ENCODE measurements at places on chromosomes 2 and 18.
A peak's percentile ranks its signal among the peaks of the same experiment; 100 is the strongest.

DNA sequence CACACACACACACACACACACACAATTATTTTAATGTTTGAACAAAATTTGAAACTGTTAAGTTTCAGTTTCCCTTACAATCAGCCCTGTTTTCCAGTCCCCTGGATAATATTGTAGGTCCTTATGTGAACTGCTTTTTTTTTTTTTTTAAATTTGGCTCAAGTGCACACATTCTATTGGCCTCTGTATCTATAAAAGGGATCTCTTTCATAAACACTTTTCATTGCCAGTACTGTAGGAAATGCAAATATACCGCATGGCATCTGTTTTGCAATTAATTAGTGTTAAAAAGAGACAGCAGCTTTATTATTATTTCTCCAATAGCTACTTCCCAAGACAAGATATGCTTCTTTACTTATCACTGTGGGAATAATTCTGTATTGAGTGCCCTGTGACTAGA, 738.7 kb downstream of the EPHA4 start:
- no peak for DNase-seq

DNA sequence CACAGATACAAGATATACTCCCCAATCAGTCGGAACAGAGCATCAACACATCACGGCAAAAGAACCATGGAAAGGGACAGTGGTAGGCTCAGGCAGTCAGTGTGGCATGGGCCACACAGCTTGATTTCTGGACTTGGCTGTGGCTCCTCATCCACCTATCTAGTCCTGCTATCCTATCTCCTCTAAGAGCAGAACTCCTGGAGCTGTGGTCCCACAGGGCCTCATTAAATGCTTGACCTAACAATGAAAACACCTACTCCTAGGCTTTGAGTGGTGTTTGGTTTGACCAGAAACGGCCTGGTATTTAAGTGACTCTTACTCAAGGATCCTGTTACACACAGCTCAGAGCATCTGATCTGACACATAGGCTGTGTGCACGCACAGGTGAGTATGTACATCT, 33.6 kb upstream of the SMAD2 start:
- no peak for DNase-seq

DNA sequence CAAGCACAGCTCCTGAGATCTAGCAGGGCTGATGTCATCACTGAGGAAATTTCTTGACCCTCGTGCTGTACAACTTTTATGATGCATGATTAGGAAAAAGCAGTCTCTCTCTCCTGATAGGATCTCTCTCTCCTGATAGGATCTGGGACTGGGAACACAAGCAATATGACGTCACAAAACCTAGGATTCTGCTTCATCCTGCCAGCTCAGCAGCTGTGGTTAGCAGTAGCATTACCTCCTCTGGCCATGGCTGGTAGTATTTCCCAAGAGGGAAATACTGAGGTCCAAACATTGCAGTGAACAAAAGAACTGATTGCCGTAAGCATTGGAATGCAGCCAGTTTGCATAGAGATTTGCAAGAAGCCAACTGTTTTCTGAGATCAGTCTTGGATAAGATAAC, 521.2 kb upstream of the POU3F3 start:
- no peak for DNase-seq

GRCh38 chr2:38959938-38960608, 70.4 kb downstream of the ARHGEF33 start:
- DNase-seq = peak; percentile 42

- DNase-seq = peak; percentile 20
These were observed 256.8 kb downstream of the RNF152 start for GRCh38 chr18:61635901-61636528.

DNA sequence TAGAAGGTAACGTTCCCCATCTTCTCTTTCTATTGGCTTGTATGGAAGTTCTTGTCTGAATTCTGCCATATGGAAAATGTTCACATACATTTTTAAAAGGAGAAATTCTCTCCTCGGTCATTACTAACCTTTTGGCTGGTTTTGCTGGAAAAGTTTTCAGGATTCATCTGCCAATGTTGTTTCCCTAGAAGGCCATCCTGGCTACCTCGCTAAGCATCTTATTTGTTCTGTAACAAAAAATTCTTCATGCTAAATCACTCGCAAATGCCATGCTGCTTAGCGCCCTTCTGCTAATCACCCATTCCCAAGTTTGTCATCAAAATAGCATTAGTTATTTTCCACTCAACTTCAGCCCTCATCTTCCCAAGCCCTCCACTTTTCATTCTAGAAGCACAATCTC, 262.0 kb downstream of the SLC8A1 start:
- DNase-seq = no peak

DNA sequence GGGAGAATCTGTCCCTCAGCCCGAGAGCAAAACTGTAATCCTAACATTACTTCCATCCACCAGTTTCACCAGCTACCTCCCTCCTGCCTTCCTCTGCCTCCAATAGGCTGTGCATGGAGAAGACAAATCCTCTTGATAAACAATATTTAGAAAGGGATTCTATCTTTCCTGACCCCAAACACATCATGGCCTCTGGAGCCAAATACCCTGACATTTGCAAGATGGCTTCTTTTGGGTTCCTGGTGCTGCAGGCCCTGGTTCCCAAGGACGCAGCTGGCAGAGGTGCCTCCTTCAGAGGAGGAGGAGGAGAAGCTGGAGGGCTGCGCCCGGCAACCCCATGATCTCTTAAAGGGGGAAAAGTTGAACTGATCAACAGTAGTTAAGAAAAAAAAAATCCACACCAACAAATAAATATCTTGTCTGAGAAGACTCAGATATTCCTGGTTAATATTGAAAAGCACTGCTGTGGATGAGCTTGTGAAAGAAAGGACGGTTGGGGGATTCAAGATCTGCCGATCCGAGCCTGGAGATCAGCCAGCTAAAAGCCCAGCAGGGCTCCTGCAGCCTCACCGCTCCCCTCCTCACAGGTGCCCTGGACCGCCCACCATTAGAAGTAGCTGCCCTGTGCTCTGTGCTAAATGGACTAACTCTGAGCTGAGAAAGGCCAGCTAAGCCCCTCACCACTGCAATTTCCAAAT, 116.8 kb downstream of the MSH2 start:
- no peak for DNase-seq

GRCh38 chr18:12013186-12013916, 32.0 kb downstream of the IMPA2 start:
- DNase-seq = no peak

GRCh38 chr2:237450583-237450982, 36.5 kb upstream of the MLPH start:
- DNase-seq = no peak

DNA sequence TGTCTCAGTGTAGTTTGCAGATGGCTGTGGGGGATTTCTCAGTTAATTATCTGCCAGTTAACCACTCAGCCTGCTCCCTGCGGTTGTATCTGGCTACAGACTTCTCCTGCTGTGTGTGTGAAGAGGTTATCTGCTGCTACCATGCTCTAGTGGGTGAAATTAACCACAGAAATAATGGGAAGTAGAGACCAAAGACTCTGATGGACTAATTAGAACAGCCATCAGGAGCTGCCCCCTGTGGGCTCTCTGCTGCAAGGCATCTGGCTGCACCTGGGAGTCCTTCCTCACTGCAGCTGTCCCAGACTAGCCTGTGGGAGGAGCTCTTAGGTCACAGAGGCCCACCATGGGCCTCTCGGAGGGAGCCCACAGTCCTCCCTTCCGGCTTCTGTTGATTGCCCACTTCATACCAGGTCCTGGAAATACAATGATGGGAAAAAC, 66.6 kb downstream of the CTIF start:
- no peak for DNase-seq

- no peak for DNase-seq
These were observed 87.9 kb downstream of the OSBPL6 start for GRCh38 chr2:178282075-178282815.

DNA sequence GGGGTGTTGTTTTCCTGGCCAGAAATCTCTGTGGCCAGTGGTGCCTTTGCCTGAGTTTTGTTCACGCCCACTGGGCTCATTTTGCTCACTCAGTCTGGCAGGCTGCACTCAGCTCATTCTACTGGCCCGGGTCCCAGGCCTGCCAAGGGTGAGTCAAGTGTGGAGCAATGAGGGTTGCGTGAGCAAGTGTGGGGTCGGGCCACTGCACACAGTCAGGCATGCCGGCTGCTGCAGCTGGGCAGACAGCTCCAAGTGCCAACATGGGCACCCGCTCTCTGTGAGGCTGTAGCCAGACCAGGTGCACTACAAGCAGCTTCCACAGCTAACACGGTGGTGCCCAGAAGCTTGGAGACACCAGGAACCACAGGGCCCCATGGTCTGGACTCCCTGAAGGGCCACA, 801.1 kb upstream of the RAB6C start:
- DNase-seq = no peak

- DNase-seq = no peak
These were observed 44.3 kb downstream of the MOB4 start for GRCh38 chr2:197560146-197560665.

DNA sequence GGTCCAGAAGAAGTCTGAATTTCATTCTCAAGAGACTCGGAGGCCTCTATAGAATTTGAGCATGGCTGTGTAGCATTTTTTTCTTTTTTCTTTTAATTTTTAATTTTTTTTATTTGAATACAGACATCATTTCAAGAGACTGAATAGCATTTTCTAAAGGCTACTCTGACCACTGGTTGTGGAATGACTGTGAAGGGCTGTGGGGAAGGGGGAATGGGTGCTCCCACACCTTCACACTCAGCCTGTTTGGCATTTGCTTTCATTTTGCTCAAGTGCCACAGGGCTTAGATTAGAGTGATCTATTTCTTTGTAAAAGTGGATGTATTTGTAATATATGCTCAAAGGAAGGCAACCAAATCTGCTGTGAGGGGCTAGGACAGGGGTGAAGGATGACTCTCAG, 142.0 kb upstream of the SPOPL start:
- no peak for DNase-seq

GRCh38 chr2:179297927-179298326, 33.3 kb upstream of the SESTD1 start:
- no peak for DNase-seq

GRCh38 chr2:65361623-65362022, 70.8 kb downstream of the SPRED2 start:
- DNase-seq = no peak

DNA sequence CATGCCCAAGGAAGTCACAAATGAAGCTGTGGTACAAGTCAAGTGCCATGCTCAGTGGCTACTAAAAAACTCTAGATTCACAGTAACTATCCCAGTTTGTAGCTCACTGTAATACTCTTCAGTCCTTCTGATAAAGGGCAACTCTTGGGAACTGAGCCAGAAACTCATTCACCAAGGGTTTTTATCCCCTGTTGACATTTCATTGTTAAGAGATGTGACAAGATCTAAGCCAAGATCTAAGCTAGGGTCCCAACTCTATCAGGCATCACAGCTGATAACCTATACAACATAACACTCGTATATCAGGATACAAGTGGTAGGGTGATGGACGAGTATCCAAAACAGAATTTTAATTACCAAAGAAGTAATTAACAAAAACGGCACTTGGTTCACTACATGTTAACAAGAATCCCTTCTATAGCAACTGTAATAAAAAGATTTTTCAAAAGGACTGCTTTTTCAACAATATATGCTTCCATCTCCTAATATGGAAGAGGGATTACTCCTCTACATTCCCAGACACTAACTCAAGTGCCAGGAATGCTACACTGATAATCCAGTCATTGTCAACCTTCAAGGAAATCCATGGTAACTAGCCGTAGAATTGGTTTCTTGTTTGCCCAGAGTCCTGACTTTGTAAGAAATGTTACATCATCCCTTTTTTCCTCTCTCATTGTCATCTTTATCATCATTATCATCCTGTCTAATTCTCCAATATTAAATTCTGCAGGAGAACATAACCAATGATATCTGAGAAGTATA, 111.7 kb downstream of the CDH2 start:
- DNase-seq = no peak

DNA sequence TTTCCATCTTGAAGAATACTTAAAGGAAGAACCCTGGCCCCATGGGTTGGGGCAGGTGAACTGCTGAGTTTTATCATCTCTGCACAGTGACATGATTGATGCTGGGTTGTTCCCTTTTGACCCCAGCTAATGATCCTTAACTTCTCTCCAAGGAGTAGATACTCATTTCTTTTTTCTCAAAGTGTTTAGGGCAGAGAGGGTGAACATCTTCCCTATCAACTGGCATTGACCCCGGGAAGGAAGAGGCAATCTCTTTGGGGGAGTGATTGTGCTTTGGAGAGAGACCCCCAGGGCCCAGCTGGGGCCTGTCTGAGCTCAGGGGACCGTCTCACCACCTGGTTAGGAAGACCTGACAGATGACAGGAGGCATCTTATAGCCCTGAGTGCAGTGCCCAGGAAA, 190.6 kb downstream of the FHOD3 start:
- no peak for DNase-seq

DNA sequence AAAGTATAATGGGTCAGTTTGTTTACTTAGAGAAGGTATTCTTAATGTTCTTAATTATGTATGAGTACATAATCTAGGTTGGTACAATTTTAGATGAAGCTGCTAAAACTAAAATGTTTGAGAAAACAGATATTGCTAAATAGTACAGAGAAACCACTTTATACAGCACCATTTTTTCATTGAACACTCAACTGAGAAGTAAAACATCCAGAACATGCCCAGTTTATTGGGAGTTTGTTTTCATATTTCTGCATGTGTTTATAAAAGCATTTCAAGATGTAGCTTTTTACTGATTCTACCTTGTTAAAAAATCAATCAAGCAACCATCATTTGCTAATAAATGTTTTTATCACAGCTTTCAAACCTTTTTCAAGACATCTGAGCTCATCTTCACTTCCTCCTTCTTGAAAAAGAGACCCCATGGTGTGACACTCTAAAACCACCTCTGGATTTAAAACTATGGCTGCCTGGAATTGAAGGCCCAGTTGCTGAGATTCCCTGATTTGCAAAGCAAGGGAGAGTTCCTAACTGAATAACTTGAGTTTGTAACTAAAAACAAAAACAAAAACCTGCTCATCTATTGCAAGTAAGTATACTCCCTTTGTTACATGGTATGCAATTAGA, 585.9 kb downstream of the ZEB2 start:
- no peak for DNase-seq

- no peak for DNase-seq
These were observed 613.4 kb downstream of the ARHGAP15 start for GRCh38 chr2:143742581-143742980.

- DNase-seq = no peak
These were observed 83.8 kb upstream of the ARL4C start for GRCh38 chr2:234580686-234581085.

GRCh38 chr2:180461761-180462160, 454.7 kb upstream of the CWC22 start:
- DNase-seq = no peak

- no peak for DNase-seq
These were observed 42.8 kb downstream of the KLHL14 start for GRCh38 chr18:32730068-32730467.

DNA sequence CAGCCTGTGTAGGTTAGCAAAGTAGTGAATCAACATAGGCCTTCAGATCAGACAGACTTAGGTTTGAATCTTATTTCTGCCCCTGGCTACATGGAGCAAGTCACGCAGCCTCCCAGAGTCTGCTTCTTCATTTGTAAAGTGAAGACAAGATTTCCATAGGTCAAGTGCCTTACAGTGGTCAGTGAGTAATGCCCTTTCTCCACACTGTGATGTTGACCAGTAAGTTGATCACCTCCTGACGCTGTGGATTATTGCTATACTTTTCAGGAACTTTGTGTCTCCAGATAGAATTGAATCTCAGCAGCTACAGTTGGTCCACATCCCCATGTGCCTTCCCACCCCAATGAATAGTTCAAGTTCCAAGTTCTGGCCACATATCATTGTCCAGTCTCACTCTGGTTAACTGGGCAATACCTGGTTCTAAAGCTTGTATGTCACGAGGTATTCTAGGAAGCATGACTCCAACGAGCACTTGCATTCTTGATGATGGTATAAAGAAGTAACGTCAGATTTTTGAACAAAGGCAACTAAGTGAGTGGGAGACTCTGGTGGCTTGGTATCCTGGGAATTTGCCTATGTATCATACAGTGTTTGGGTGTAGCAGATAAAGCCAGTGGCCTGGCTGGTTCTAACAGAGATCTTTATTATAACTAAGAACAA, 2.1 kb upstream of the CLIP4 start:
- DNase-seq = no peak

Data from CD4-positive, alpha-beta T cell treated with Interleukin-15 for 4 hours (primary cell).